ENCODE measurements at places on chromosomes 2 and 18.

- DNase-seq = no peak
Observed at GRCh38 chr18:35128675-35129074, 87.5 kb downstream of the MAPRE2 start.

DNA sequence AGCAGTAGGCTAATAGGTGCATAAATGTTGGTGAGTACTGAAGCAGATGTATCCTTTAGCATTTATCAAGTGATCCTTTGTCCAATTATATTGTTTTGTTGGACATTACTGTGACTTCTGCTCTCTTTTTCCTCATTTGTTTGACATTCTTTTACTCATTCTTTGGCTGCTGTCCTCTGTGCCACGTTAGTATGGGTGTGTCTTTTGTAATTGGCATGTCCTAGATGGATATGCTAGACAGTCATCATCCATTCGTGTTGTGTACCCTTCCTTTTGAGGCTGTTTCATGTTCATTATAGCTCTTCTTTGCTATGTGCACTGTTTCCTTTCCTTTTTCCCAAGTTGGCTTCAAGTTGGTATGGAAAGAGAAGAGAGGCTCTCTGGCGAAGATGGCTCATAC lies 284.7 kb downstream of the CYP26B1 start:
- no peak for DNase-seq

DNA sequence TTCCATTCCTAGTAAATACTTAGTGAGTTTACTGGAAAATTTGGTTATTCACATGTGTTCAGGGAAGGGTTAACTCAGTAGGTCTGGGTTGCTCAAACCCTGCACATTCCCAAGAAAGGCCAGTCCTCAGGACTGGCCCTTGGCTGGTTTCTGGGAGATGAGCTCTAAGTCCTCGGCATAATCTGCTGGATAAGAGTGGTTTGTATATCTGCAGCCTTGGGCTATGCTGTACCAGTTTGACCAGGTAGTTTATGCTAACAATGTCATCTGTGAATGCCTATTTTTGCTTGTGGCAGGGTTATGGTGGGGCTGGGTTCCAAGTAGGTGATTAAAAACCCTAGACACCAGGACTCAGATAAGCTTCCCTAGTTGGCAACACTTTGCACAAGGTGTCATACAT lies 7.4 kb upstream of the PTH2R start:
- no peak for DNase-seq

DNA sequence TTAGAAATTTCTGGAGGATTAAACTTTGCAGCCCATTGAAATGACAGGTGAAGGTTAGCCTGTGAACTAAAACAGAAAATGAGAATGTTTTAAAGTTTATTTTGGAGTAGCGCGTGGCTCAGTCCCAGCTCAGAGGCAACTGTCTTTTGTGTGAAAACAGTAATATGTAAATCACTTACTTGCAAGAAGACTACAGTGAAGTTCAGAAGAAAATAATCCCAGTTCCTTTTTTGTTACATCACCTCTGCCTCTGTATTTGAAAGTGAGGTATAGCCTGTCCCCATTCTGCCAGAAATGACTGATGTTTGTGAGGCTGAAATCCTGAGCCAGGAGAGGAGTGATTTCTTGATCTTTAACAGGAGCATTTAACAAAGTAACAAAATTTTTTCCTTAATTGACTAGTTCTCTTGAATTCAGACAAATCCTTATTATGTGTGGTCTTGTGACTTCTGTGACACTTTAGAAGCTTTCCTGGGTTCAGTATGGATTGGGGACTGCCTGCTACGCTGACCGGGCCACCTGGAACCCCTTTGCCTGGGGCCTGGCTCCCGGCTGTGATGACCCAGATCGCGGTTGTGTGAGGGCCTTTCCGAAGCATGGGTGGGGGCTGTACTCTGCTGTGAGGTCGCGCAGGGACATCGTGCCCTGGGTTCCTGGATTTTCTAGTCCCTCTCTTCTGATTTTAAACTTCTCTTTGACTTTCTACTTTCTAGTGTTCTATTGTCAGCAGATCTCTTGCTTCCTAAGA lies 24.3 kb downstream of the TRAPPC12 start:
- DNase-seq = no peak

GRCh38 chr2:239264492-239264837 lies 136.4 kb downstream of the HDAC4 start:
- DNase-seq = no peak

DNA sequence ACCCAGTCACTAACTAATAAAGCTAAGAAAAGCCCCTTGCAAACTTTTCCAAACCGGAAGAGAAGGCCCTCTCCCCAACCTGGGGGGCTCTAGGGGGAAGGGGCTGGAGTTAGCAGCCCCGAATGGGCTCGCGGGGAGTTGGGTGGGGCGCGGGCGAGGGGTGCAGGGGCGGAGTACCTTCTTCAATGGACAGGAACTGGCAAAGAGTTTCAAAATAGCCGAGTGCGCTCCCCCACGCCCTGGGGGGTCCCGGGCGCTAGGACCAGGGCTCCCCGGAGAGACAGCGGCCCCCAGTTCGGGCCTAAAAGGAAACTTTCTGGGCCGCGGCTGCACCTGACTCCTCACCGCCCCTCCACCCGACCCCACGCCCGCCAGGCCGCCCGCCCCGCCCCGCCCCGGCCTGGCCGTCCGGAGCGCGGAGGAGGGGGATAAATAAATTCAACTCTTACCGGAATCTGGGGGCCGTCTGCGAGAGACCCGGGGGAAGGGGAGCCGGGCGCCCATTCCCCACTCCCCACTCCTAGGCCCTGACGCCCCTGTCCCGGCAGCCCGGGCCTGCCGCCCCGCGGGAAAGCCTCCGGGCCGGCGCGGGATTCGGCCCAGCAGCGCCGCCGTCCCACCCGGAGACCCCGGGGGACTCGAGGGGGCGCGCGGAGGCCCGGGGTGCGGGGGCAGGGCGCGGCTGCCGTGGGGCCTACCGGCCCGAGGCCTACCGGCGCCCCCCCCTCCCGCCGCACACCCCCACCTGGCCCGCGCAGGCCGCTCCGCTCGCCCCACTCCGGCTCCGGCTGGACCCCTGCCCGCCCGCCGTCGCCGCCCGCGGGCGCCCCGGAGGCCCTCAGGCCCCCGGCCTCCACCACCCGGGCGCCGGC lies 868 bp downstream of the INO80D start:
- DNase-seq = no peak

DNA sequence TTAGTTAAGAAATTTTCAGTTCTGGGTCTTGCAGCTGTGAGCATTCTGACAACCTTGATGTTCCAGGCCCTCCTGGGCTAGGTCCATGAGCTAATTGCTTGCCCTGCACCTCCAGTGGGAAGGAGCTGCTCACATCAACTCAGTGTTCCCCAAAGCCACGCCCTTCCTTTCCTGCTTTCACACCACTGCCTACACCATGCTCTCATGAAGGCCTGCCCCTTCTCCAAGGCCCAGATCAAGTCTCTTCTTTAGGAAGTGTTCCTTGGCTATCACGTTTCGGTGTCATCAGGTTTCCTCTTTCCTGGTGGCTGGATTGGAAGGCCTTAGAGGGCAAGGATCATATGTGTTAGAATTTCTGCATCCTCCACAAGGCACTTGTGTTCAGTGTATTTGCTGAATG lies 18.8 kb downstream of the TMEM127 start:
- no peak for DNase-seq

GRCh38 chr2:229416116-229416694 lies 145.1 kb upstream of the PID1 start:
- DNase-seq = no peak

- DNase-seq = no peak
Observed at GRCh38 chr2:3784731-3785130, 81.4 kb downstream of the DCDC2C start.

DNA sequence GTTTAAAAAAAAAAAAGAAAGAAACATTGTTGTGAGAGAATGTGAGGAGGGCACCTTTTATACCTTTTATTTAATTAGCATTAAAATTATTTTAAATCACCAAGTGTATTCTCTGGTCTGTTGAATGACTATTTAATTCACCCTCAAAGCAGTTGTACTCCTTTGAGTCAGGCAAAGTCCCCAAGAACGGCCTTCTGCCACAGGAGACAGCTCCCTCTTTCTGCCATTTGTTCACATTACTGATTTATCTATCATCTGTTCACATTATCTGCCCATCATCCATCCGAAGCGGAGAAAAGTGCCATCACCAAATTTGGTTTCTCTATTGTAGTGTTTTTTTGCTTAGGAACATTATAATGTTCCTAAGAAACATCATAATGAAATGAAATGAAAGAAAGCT lies 240.7 kb upstream of the DPP10 start:
- DNase-seq = no peak

DNA sequence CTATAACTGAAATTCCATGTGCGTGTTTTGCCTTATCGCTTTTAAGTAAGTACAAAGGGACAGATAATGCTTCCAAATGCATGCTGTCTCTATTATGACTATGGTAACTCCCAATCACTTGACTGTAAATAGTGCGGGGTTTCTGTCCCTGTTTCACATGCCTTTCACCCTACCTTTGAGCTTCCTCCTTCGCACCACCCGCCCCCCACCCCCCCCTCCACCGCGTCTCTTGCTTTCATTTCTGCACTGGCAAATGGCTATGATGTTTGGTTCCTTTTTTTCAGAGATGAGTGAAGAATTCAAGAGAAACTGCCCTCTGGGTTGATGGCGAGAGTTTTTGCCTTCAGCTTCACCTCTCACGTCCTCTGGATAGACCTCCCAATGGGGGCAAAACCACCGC lies 25.0 kb upstream of the SPP2 start:
- DNase-seq = no peak

GRCh38 chr2:153823880-153824279 lies 47.8 kb upstream of the GALNT13 start:
- no peak for DNase-seq

- DNase-seq = no peak
Observed at GRCh38 chr2:43427032-43427424, 168.8 kb downstream of the THADA start.

GRCh38 chr2:144935736-144936135 lies 415.8 kb upstream of the ZEB2 start:
- no peak for DNase-seq

DNA sequence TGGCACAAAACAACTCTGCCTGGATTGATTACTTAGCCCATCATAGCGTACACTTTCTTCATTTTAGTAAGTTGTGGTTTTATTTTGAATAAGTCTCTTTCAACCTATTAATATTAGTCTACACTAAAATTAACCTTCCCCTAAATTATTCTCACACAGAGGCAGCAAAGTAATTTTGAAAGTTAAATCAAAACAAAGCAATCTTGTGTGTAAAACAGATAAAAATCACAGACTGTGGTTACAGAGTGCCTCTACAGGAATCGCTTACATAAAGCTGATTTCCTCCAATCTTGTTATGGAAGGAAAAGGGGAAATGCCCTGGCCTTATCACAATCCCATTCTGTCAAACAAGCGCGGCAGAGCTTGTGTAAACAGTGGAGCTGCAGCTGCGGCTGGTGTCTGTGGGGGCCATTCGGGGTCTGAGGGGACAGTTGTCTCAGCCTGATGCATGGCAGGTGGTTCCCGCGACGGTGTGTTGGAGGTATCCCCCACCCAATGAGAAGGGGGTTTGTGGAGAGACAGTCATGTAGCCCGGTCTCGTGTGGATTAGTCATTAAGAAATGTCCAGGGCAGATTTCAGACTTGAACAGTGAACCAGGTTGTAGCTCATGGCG lies 42.1 kb downstream of the BCL2L11 start:
- no peak for DNase-seq

DNA sequence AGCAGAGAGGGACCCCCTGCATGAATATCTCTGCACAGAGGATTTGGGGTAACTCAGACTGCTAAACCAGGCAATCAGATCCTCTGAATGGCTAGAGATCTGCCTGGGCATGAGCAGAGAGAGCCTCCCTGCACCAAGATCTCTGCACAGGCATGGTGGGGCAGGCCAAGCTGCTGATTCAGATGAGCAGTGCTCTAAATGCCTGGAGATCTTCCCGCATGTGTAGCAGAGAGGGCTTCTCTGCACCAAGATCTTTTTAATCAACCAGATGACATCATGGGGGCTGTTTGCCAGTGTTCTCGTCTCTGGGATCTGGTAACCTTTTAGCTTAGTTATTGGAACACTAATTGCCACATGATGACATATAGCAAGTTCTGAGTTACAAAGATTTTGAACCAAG lies 301.3 kb upstream of the GALNT5 start:
- DNase-seq = no peak

DNA sequence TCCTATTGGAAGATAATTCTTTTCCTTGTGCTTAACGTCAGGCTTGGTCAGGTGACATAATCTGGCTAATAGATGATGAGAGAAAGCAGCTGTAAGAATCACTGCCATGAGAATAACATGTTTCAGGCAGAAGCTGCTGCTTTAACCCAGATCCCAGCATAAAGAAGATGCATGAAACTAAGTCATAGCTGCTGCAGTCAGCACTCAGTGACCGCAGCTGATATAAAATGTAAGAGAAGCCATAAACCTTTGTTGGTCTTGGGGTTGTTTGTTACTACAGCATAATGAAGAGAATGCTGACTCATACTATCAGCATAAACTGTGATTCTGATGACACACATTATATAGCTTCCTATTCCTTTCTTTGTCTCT lies 274.3 kb upstream of the TRIB2 start:
- DNase-seq = no peak

- no peak for DNase-seq
Observed at GRCh38 chr18:955384-956066, 50.9 kb downstream of the ADCYAP1 start.

DNA sequence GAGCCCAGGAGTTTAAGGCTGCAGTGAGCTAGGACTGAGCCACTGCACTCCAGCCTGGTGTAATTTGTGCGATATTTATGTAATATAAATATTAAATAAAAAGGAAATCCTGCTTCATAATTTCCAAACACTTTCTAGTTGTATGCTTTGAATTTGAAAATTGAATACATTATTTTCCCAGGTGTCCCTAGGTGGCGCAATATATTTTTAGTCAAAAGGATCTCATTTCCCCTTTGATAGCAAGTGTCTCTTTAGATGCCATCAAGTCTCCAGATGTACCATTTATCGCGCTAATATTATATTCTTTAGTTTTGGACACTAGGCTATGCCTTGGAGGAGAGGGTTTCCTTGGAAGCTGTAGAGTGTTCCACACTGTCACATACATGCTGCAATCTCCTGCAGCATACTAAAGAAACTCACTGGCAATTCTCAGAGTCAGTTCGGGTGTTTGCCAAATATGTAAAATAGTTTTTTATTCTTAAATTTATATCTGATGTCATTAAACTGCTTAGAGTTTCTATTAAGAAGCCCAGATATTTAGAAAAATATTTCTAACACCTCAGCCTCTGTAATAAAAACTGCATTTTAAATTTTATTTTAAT lies 5.6 kb upstream of the WDR7 start:
- no peak for DNase-seq

DNA sequence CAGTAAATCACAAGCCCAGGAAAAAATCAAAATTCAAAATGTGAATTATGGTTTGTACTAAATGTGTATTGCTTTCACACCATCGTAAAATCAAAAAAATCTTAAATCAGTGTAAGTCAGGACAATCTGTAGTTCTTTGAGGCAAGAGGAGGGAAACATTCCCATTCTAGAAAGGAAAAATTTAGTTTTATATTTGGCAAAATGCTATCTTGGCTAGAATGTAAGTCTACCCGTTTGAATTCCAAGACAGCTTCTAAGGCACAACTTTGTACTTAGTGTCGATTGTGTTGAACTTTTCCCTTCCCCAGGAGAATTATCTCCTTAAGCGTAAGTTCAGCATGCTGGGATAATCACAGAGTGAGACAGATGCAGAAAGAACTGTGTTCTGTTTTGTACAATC lies 638.2 kb upstream of the LRRTM1 start:
- no peak for DNase-seq

GRCh38 chr18:56238576-56238975 lies 399.8 kb downstream of the TXNL1 start:
- DNase-seq = no peak
